Uterus (tissue), 4 donors: ENCODE measurements at places on chromosomes 11 and 22. TPM values are rescaled to one million over a fixed set of nuclear protein-coding genes. Genes with fewer than 3 reads are reported as not detected.

The RRM1 gene
- 47.4 TPM for total RNA-seq

The BTBD18 gene
- not detected for total RNA-seq

- H3K27me3 ChIP-seq: no peaks in the 10 kb centered on the region
- H3K4me1 ChIP-seq: no peaks in the 10 kb centered on the region
- H3K36me3 ChIP-seq: no peaks in the 10 kb centered on the region
- H3K4me3 ChIP-seq: no peak overlapping the region
- DNase-seq: no peak
Observed at GRCh38 chr11:12100841-12101242, 9.5 kb upstream of the MICAL2 start.

DNA sequence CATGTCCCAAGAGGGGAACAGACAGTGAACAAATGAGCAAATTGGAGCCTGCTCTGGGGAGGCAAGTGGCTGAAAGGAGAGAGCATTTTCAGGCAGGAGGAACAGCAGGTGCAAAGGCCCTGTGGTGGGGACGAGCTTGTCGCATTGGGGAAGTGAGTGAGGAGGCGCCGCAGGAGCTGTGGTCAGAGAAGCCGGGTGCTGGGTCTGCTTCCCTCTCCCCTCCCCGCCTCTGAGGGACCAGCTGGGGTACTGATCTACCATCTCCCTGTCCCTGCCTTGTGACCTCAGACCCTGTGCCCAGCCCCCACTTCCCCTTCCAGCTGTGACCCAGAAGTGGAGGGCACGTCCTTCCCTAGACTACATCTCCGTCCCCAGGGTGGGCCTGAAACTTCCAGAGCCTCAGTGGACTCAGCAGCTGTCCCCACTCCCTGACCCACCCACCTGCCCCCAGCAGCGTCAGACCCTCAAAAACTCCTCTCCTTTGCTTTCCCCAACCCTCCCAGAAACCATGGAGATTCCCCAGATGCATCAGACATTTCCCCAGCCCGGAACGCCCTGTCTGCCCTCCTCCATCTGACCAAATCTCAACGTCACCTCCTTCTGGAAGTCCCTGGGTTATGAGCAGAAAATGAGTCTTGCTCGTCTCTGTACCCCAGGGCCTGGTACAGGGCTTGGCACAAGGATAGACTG is 19.7 kb upstream of the PDGFB start:
- no peak overlapping the region for H3K27ac ChIP-seq
- DNase-seq: no peak
- no peak overlapping the region for H3K4me3 ChIP-seq
- H3K27me3 ChIP-seq: no peaks in the 10 kb centered on the region
- no peaks in the 10 kb centered on the region for H3K36me3 ChIP-seq
- no peaks in the 10 kb centered on the region for H3K4me1 ChIP-seq

GRCh38 chr11:12482839-12483238 is 105.5 kb downstream of the PARVA start:
- DNase-seq: no peak
- no peaks in the 10 kb centered on the region for H3K36me3 ChIP-seq
- no peak overlapping the region for H3K4me3 ChIP-seq
- peak overlapping the region; percentile 23 for H3K27ac ChIP-seq

- H3K4me3 ChIP-seq: no peak overlapping the region
- no peak overlapping the region for H3K27ac ChIP-seq
- H3K36me3 ChIP-seq: no peaks in the 10 kb centered on the region
- peaks cover 24% of the 10 kb centered on the region for H3K27me3 ChIP-seq
Observed at GRCh38 chr22:50010676-50011446, 1.7 kb downstream of the IL17REL start.
